ENCODE measurements at places on chromosomes 5 and 9.

DNA sequence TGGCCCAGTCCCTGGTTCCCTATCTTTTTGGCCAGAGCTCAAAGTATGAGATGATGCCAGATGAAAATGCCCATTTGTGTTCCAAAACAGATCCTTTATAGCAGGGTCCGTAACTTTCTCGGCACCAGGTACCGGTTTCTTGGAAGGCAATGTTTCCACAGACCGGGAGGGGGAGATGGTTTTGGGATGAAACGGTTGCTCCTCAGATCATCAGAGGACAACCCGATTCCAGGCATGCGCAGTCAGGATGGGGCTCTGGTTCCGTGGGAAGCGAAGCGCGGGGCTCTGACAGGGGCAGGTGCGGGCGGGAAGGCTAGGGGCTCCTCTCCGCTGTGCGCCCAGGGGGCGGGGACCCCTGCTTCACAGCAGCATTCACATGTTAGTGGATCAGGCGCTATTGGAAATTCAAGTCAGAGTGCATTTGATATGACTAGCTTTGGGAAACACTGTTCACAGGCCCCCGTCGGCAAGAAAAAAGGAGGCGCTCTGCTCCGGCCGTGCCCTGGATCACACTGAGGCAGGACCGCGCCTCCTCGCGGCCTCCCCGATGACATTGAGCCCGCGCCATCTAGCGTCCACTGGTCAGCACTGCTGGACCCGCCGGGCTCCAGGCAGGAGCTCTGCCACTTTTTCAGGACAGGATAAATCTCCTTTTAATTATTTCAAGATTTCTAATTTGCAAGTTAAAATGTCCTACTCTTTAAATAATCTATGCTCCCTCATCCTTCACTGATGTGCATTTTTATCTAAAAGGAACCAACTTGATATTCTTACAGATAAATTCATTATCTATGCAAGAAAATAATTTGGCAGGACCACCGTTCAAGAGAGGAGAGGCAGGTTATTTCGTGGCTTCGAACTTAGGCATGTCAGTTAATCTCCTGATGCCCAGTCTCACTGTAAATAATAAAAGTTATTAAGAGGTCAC is 190.0 kb downstream of the FANCC start:
- peak; percentile 92 for DNase-seq

DNA sequence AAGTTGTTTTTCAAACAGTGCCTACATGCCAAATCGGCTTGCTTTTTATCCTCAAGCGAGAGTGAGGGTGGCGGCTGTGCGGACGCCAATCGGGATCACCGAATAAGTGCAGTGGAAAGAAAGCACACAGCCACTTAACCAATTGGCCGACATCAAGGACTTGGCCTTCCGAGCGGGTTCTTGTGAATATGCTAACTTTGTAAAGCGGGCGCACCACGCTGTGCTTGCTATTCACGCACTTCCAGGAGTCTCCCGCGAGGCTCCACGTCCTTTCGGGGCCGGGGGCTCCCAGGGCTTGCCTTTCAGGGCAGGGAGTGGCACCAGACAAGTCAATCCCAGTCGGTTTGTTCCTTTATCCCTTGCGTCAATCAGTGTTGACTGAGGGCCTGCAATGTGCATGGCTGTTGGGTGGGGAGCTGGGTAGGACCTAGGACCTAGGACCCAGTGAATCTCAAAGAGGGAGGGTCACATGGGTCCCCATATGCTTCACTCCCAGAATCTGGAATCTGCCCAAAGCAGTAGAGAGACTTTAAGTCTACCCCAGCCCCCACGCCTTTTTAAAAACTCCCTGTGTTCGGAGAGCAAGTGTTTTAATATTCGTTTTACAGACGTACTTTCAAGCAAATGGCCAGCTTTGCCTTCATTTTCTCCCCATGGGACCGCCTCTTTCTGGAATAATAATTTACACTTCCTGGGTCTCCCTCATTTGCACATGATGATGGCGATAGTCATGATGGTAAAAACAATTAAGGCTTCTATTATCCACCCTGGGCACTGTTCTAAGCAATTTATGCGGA is 2.0 kb upstream of the GCNT4 start:
- DNase-seq: peak; percentile 81

DNA sequence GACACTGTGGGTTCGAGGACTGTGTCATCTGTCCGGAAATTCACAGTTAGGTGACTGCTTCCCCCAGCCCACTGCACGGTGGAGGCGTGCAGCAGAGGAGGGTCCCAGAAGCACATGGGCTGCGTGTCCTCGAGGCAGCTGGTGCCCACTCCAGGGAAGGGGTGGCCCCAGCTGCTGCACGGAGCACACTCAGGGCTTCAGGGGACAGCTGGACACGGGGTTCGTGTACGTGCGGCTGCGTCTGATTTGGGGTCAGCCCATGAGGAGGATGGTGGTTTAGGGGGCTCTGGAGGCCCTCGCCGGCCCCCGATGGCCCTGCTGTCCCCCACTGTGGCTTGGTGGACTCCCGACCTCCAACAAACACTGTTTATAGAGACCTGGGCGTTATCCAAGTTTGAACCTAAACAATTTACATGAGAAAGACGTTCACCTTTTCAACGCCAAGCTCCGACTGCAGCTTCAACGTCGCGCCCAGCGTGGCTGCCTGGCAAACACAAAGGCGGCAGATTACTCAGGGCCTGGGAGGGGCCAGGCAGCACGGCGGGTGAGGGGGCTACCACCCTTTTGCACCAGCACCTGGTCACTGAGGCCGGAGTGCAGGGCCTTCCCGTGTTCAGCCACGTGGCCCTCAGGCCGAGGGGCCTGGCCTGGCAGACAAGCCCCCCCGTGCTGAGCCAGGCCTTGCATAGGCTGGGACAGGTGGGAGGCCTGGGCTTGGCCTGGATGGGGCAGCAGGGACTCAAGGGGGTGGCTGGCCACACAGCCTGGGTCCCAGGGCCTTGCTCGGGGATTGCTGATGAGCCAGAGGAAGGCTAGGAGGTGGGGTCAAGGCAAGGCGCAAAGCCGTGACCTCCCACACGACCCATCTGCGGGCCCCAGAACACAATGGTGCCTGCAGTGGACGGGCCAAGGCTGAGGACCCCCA is 55.2 kb downstream of the EXD3 start:
- peak; percentile 52 for DNase-seq

DNA sequence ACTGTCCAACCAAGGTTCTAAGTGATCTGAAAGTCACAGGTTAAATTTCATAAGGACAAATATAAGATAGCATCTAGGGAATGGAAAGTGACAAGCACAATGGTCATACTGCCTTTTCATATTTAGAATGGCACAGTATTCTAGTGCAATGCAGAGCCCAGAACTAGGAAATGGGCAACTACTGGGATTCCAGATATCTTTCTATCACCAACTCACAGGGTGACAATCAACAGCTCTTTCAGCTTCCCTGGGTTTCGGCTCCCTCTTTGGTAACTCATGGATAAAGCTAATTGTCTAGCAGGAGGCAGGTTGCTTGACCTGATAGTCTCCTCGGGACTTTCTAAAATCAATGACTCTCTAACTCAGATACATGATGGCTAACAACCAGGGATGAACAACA is 60.4 kb downstream of the NR3C1 start:
- DNase-seq: no peak

- DNase-seq: no peak
These were observed 116.4 kb downstream of the GADD45G start for GRCh38 chr9:89721176-89721700.

DNA sequence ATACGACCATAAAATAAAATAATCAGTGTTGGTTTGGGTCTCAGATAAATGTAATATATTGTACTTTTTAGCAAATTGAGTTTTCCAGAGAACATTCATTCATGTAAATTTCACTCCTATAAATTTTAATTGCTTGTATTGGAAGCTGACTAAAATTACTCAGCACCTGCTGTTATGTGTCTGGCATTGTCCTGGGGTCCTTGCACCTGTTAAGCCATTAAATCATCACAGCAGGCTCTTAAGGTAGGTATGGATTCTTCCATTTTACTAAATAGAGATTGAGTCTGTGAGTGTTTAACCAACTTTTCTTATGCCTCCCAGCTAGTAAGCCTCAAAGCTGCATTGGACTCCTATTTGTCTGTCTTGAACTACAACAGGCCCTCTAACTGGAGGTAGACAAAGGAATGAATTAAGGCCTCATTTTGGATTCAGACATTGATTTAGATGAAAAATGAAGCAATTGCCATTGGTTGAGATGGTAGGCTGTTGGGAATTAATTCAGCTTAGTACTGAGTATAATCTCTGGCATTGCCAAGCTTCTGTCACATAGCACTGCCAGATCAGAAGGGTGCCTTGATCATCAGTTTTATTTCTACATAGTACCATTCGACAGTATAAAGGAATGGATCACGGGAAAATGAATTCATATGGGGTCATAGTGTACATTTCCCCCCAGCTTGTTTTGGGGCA is 78.9 kb downstream of the PARP8 start:
- DNase-seq: no peak

- no peak for DNase-seq
These were observed 795 bp upstream of the ASS1 start for GRCh38 chr9:130443840-130444492.

- DNase-seq: peak; percentile 58
These were observed 48.1 kb upstream of the NKD2 start for GRCh38 chr5:960551-960950.

- DNase-seq: peak; percentile 78
These were observed 1.5 kb downstream of the LTC4S start for GRCh38 chr5:179795049-179795862.

- DNase-seq: no peak
These were observed 5.1 kb downstream of the GLRX start for GRCh38 chr5:95817430-95817829.

DNA sequence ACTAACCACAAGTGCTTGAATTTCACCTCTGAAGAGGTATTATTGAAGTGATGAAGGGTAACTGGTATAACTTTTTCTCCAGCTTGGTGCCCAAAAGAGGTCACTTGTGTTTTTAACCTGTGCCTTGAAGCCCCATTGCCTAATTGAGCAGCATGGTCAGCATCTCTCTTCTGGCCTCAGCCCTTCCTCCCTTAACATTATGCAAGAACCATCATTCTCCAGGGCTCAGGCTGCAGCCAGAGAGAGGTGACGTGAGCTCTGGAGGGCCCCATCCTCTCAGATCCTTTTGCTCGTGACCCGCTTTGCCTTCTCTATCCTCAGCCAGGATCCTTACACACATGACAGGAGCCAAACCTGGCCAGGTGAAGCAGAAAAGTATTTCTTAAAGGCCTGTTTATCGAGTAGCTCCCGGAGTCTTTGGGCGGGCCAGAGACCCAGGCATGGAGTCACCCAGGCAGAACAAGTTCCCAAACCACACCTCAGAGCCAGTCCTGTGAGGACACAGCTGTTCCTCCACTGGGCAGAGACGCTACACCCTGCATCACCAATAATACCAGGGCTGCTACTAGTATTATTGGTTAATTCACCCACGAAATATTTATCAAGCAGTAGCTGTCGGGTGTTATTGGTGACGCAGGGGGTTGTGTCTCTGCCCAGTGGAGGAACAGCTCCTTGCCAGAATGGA is 29.6 kb upstream of the BOD1 start:
- no peak for DNase-seq

DNA sequence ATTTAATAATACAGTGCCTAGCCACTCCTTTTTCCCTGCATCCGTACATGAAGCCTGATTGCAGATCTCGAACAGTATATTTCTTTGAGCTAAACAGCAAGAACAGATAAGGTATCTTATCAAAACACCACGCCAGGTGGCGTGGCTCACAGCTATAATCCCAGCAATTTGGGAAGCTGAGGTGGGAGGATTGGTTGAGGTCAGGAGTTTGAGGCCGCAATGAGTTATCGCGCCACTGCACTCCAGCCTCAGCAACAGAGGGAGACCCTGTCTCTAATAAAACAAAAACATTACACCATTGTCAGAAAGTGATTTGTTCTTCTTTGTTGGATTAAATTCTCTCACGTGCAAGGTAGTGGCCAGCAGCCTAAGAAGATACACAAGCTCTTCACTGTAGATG is 291.2 kb upstream of the DMRT1 start:
- DNase-seq: no peak

DNA sequence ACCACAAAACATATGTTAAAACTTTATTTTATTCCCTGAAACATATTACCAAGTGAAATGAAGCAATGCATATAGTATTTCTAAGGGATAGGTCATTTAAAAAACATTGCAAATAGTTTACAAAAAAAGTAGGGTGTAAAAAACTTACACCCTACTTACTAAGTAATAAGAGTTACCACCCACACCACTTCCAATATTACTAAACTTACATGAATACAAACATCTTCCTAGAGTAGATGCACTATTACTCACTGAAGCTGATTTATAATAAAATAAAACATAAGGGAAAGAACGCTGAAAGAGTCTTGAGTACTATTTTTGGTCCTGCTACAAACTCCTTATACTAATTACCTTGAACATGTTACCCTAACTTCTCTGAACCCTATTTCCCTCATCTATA is 289.4 kb downstream of the HINT1 start:
- DNase-seq: no peak

- peak; percentile 69 for DNase-seq
These were observed 232.5 kb downstream of the SPATA31A1 start for GRCh38 chr9:39587844-39588499.

GRCh38 chr9:35826071-35826701 is 2.3 kb downstream of the FAM221B start:
- DNase-seq: no peak

DNA sequence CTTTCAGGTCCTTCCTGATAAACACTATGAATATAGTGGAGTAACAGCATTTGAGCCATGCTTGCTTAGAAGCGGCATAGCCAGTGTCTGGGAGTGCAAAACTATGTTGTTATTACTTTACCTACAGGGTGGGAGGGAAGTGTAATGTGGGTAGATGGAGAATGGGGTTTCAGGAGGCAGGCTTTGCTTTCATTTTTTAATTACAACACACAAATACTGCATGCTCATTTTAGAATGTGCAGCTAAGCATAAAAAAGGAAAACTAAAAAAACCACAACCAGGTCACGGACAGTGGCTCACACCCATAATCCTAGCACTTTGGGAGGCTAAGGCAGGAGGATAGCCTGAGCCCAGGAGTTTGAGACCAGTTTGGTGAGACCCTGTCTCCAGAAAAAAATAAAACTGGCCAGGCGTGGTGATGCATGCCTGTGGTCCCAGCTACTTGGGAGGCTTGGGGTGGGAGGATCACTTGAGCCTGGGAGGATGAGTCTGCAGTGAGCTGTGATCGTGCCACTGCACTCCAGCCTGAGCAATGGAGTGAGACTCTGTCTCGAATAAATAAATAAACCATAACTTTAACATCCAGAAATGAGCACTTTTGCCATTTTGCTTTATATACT is 20.2 kb downstream of the HAVCR1 start:
- DNase-seq: no peak

DNA sequence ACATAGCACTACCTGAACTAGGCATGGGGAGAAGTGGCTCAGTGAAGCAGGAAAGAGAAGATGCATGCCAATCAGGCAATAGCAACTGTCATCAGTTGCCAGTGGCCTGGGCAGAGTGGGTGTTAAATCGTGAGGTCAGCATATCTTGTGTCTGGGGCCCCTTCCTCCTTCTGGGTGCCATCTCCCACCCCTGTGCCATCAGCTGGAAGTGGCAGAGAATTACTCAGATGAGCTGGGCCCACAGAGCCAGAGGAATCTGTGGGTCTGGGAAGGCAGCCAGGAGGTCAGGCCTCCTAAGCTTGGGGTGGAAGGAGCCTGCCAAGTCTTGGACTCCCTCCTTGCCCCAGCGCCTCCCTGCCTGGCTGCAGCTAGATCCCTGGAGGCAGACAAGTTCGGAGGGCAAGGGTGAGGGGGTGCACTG is 66.5 kb downstream of the GALNT12 start:
- DNase-seq: no peak

- no peak for DNase-seq
These were observed 25.2 kb downstream of the CYFIP2 start for GRCh38 chr5:157290981-157291711.
